ENCODE measurements at places on chromosomes 1 and 21.
A peak's percentile ranks its signal among the peaks of the same experiment; 100 is the strongest.

- DNase-seq = no peak
Observed at GRCh38 chr1:92585831-92586230, 99.1 kb upstream of the GFI1 start.

DNA sequence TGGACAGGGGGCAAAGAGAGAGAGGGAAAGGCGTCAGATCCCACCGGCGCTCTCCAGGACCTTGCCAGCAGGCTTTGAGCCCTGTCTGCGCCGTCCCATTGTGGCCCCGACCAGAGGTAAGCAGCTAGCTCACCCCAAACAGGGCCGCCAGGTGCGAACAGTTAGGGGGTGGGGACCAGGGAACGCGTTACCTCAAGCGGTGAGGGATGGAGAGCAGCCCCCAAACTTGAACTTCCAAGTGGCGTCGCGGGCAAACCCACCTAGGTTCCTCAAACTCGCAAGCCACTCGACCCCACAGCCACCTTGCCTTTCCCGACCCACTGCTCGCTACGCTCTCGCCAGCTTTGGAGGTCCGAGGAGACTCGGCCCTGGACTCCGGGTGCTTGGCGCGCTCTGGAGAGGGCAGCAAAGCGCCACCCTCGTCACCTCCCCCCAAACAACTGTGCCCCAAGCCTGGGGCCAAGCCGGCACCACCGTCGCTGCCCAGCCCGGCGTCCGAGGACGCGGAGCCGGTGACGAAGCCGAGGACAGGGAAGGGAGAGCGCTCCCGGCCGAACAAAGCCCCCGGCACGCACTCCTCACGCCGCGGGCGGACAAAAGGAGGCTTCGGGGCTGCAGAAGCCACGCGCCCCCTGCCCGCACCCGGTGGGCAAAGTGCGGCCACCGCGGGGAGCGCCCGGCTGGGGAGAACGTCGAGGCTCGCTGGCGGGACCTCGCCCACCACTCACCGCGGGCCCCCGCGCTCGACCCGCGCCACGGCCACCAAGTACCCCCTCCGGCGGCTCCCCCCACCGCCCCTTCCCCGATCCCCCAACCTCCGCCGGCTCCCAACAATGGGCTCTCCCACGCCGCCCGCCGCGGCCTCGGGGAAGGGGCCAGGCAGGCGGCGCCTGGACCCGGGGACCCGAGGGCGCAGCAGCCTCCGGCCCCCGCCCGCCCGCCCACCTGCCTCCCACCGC lies 976 bp downstream of the SSBP3 start:
- no peak for DNase-seq

GRCh38 chr1:20250340-20250989 lies 40.2 kb upstream of the VWA5B1 start:
- no peak for DNase-seq

GRCh38 chr1:111739925-111740765 lies 950 bp upstream of the INKA2 start:
- DNase-seq = no peak

DNA sequence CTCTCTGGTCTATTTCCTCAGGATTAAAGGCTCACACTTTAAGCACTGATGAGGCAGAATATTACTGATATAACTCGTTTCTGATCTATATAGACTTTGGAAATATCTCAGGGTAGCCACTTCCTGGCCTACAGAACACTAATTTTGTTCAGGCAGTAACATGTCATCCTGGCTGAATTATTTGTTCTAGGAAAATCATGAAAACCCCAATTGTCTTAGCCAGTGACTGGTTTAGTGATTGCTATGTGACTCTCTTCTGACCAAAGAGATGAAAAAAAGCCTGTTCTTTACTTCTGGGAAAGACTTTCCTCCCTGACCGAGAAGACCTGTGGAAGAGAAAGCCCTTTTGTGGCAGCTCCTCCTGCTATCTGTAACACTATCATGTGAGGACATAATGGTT lies 453.7 kb downstream of the SETD4 start:
- no peak for DNase-seq

GRCh38 chr1:165436994-165437393 lies 7.9 kb downstream of the RXRG start:
- no peak for DNase-seq

GRCh38 chr1:32398401-32398800 lies 4.2 kb upstream of the BSDC1 start:
- DNase-seq = no peak

GRCh38 chr1:192530254-192530653 lies 45.3 kb upstream of the RGS1 start:
- DNase-seq = no peak

GRCh38 chr1:212234431-212235395 lies 50.5 kb upstream of the PPP2R5A start:
- DNase-seq = peak; percentile 82

- no peak for DNase-seq
Observed at GRCh38 chr1:172647110-172647564, 11.8 kb upstream of the FASLG start.

DNA sequence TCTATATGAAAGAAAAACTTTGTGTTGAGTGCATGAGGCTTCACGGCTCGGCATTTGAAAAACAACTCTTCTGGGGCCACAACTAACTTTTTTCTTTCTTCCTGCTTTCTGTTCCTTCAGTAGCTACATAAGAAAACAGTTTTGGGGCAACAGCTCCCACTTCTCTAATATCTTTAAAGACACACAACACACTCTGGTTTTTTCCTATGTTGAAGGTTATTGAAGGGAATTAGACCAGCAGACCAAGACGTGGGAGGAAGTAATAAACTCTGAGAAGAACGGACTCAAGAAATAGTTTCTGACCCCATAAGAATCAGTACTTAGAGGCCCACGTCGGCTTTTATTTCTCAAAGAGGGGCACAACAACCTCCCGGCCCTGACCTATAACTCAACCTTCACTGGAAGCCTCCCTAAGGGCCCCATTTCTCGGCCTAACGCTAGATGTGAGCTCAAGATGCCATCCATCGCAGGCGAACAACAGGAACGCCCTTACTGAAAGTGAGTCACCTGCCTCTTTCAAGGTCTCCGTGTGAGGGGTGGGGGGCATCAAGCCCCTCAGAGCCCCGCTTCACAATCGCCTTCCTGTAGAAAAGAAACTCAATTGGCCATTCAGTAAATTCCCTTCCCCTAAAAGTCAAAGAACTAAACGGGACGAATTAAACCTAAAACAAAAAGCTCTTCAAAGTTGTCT lies 844 bp downstream of the ZMYM6 start:
- no peak for DNase-seq

DNA sequence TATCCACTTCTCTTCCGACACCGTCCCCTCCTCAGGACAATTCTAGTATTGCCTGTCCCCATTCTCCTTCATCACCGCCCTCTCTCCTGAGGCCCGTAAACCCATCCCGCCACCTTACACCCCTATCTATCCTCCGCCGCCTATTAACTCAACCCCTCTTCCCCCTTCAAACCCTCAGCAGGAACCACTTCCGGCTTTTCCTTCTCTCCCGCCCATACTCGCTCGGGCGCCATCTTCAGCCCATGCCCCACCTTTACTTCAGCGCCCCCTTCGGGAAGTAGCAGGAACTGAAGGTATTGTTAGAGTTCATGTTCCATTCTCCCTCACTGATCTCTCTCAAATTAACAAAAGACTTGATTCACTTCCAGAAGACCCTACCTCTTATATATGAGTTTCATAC lies 31.6 kb downstream of the VN1R5 start:
- DNase-seq = no peak

GRCh38 chr1:71269179-71269578 lies 188.3 kb upstream of the ZRANB2 start:
- no peak for DNase-seq

DNA sequence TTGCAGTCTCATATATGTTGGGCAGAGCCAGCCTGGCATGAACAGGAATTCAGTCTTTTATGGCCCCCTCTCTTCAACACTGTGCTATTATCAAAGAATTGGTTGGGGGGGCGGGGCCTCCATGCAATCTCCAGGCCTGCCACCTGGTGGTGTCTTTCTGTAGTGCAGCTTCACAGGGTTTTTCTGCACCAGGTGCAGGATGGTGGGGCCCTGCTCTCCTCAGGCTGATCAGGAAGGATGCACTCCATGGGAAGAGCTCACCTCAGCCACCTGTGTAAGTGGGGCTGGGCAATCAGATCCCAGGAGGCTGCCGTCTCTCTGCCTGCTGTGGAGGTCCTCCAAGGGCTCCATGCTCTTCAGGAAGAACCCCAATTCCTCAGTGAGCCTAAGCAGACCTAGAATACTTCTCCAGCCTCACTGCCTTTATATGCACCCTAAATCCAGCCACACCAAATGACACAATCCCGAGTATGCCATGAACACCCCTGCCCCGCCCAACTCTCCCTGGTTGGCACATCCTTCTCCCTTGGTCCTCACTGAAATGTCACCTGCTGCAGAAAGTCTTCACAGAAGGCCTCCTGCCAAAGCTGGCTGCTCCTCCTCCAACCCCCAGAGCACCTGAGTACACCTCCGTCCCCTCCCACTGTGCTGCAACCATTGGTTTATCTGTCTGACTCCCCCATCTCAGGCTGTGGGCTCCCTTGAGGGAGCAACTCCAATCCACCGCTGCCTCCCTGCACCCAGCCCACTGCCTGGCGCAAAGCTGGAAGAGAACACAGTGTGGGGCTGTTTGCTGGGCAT lies 16.5 kb downstream of the STK40 start:
- no peak for DNase-seq

DNA sequence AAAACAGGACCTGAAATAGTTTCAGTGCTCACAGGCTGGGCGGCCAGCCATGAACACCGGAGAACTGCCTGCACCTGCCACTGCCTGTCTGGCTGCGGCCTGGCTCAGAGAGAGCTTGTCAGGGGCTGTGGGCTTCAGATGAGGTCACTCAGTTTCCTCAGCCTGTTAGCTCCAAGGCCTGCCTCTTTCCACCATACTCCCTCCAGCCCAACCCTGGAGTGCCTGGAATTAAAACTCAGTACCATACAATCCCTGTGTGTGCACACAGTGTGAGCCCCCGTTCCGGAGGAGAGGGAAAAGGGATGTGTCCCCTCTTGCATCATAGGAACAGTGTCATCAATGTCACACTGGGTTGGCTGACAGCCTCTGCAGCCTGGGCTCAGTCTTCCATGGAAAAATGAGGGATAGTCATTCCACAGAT lies 16.2 kb downstream of the CACNA1S start:
- DNase-seq = no peak

GRCh38 chr21:38520511-38520910 lies 22.2 kb upstream of the ERG start:
- no peak for DNase-seq

DNA sequence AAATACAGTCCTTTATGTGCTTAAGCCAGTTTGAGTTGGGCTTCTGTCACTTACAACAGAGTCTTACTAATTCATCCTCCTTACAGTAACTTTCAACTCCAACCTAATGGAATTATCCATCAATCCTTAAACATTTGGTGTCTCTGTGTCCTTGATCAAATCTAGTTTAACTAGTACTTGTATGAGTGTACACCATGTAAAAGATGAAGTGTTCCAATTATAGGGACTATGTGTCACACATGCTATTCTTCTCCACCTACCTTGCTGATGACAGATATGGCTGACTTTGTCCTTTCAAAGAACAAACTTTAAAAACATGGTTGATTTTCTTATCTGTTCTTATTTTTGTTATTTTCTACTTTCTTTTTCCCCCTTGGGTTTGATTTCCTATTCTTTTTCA lies 60.4 kb upstream of the NBPF3 start:
- DNase-seq = no peak

DNA sequence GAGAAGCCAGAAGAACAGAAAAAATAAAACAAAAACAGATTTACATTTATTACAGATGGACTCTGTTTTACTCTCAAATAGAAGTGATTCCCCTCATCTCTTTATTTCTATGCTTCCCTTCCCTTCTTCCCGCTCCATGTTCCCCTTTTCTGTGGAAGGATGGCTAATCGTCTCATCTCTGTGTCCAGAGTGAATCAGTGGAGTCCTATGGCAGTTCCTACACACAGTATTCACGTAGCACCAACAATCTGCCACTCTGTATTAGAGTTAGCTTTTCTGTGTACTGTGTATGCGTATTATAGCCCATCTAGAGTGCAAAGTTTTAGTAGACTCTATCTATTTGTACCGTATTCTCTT lies 6.8 kb upstream of the ERO1B start:
- DNase-seq = no peak

DNA sequence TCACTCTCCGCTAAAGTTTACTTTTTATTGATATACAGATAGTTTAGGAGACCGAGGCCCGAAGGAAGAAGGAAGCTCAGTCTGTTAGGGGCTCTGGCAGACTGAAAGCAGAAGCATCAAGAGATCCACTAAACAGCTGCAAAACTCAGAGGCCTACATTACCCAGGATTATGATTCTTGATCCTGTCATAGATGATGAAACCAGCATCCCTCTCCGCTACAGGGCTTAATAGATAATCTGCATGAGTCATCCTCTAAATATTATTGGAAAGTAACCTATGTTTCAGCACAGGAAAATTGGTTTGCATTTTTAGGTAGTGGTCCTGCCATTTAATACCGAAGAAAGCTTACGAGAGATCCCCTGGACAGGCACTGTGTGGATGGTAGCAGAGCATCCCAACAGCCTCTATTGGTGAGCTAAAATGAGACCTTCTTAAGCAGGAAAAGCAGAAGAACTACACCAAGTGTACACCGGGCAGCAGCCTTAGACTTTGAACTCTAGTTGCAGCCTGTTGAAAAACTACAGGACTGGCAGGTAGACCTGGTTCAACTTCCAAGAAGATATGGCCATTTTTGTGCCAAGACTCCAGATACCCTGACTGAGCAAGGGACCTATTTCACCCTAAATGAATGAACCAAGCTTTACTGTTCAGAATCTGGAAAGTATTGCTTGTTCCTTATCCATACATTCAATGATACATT lies 6.8 kb downstream of the CASQ2 start:
- DNase-seq = no peak

DNA sequence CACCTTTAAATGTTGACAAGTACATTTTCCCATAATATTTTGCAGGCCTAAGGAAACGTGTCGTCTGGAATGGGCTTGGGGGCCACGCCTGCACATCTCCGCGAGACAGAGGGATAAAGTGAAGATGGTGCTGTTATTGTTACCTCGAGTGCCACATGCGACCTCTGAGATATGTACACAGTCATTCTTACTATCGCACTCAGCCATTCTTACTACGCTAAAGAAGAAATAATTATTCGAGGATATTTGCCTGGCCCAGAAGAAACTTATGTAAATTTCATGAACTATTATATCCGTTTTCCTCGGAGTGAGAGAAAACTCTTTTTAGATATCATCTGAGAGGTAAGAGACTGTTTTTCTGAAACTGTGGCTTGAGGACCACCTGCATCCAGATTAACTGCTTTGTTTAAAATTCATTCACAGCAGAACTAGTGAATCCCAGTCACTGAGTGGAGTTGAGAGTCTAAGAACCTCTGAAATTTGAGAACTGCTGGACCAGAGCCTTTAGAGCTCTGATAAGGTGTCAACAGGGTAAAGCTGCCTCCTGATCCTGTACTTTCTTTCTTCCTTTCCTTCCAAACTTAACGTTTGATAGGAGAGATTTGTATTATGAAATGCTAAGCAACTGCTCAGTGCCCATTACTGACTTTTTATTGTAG lies 811 bp downstream of the EXO1 start:
- DNase-seq = no peak

Measured in HTR-8/SVneo (cell line).